ENCODE measurements at places on chromosomes 6 and 20.

GRCh38 chr6:166687879-166688205 lies 60.8 kb upstream of the RPS6KA2 start:
- no peak for DNase-seq

GRCh38 chr6:22642254-22642653 lies 72.9 kb downstream of the HDGFL1 start:
- DNase-seq, result no peak

- peak; percentile 89 for DNase-seq
These were observed 45.5 kb upstream of the RNF8 start for GRCh38 chr6:37308069-37308815.

DNA sequence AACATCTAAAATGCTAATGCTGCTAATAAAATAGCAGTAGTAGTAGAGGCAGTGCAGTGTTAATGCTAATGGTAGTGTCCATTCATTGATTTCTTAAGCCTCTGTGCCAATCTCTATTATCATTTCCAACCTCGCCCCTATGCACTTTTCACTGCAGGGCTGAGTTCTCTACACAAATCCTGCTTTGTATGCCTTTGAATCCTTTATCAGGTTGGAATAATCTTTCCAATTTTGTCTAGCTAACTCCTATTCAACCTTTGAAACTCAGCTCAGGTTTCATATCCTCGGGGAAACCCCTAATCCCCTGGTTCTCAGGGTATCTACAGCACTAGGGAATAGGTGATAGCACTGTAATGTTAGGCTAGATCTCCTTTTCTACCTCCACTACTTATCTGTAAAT lies 284.0 kb upstream of the RUNX2 start:
- no peak for DNase-seq

DNA sequence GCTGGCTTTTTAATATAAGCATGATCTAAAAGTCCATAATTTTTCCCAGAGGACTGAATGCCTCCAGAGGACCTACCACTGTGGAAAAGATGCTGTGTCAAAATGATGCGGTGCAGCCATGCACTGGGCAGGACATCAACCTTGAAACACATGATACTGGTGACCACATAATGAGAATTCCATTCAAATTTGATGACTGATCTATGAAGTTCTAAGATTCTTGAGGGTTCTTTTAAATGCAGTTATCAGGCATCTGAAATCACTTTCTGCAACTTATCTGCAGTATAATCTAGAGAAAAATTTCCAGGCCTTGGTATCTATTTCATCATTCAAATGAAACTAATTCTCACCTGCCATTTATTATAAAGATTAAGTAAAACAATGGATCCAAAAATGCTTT lies 15.0 kb upstream of the MARCKS start:
- no peak for DNase-seq

GRCh38 chr20:61299618-61300017 lies 47.6 kb downstream of the CDH4 start:
- DNase-seq, result no peak

All from NCI-H1436 (cell line).